ENCODE measurements at places on chromosomes 6 and 20. TPM values are rescaled to one million over a fixed set of nuclear protein-coding genes. Genes with fewer than 3 reads are reported as not detected.

Gene ARFGEF3
- 8.2 TPM for total RNA-seq

Gene PMEPA1
- 3.7 TPM for total RNA-seq

Gene SLC22A2
- not detected for total RNA-seq

Gene MYH7B
- 0.13 TPM for total RNA-seq

Gene ADGRB3
- total RNA-seq = not detected
